ENCODE measurements at places on chromosomes 4 and X. TPM values are rescaled to one million over a fixed set of nuclear protein-coding genes. Genes with fewer than 3 reads are reported as not detected.

- H3K4me1 ChIP-seq = no peaks in the 10 kb centered on the region
- no peak for DNase-seq
- H3K36me3 ChIP-seq = no peaks in the 10 kb centered on the region
- H3K4me3 ChIP-seq = no peak overlapping the region
These were observed 8.2 kb upstream of the TLR10 start for GRCh38 chr4:38791010-38791409.

DNA sequence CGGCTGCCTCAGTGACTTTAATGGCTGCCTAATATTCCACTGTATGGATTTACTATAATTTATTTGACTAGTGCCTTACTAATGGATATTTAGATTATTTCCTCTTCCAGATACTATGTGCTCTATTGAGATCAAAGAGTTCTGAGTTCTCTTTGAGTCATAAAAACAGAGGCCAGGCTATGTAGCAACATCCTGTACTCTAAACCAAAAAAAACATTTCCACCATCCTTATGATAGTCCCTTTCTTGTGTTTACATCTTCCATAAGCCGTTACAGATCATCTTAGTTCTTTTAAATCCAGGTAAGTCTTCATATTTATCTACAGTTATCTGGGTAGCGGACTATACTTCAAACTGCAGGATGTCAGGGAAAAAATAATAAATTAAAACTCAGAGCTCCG is 56.6 kb upstream of the TMEM184C start:
- no peaks in the 10 kb centered on the region for H3K36me3 ChIP-seq
- H3K4me1 ChIP-seq = no peaks in the 10 kb centered on the region
- DNase-seq = no peak
- H3K27me3 ChIP-seq = no peaks in the 10 kb centered on the region

DNA sequence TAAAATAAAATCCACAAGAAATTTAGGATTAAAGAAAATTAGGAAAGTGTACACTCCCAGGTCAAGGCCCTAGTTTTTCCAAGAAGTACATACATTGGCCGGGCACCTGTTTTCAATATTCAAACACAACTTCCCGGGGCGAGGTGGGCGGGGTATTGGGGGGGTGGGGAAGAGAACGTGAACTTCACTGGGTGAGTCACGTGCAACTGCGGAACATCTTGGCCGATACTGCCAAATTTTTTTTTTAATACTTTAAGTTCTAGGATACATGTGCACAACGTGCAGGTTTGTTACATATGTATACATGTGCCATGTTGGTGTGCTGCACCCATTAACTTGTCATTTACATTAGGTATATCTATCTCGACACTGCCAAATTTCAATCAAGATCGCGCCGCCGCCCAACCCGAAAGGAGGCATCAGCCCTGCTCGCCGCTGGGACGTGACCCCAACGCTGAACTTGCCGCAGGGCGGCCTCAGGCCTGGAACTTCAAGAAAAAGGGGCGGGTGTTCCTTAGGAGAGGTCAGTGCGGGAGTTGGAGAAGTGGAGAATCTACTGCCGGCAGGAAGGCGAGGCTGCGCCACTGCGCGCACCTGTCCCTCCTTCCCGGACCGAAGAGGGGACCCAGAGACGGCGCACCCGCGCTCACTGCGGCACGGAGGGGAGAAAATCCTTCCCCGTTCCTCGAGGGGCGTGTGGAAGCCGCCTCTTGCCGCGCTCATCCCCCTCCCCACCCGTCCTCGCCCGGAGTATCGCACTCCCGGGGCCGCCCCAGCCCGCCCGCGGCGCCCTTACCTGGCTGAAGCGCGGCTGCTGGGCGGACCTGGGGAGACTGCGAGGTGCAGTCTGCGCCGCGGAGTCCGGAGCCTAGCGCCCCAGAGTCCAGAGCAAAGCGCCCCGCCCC is at the start of gene TEC:
TSS of gene TEC (minus strand) at position 883 of the 905 bp plus-strand sequence. CDS start 41,224 bp downstream, outside the sequence.
- H3K4me3 ChIP-seq = peak within 1 kb of the TSS; percentile 64
- peak within 1 kb of the TSS; percentile 89 for H3K27ac ChIP-seq
- no peaks in the 10 kb centered on the region for H3K36me3 ChIP-seq
- H3K27me3 ChIP-seq = no peaks in the 10 kb centered on the region
- H3K4me1 ChIP-seq = peaks cover 15% of the 10 kb centered on the region

- no peaks in the 10 kb centered on the region for H3K4me1 ChIP-seq
- H3K4me3 ChIP-seq = no peak overlapping the region
- H3K36me3 ChIP-seq = no peaks in the 10 kb centered on the region
- DNase-seq = no peak
- H3K27me3 ChIP-seq = no peaks in the 10 kb centered on the region
- H3K27ac ChIP-seq = no peak overlapping the region
These were observed 92.9 kb downstream of the ATP10D start for GRCh38 chr4:47577779-47578553.

Gene TMPRSS11F
- total RNA-seq = 0.27 TPM

Gene CABS1
- not detected for total RNA-seq

Gene KIF4A
- total RNA-seq = 30.6 TPM

- H3K27me3 ChIP-seq = no peaks in the 10 kb centered on the region
- H3K36me3 ChIP-seq = no peaks in the 10 kb centered on the region
- DNase-seq = peak; percentile 38
- H3K27ac ChIP-seq = no peak overlapping the region
- H3K4me1 ChIP-seq = no peaks in the 10 kb centered on the region
These were observed 131.4 kb downstream of the SORBS2 start for GRCh38 chr4:185680617-185681016.

- no peak overlapping the region for H3K27ac ChIP-seq
- no peaks in the 10 kb centered on the region for H3K36me3 ChIP-seq
- no peak overlapping the region for H3K4me3 ChIP-seq
- DNase-seq = no peak
These were observed 58.7 kb downstream of the FNIP2 start for GRCh38 chr4:158827543-158827981.

Gene MAGEA6
- 0.35 TPM for total RNA-seq

DNA sequence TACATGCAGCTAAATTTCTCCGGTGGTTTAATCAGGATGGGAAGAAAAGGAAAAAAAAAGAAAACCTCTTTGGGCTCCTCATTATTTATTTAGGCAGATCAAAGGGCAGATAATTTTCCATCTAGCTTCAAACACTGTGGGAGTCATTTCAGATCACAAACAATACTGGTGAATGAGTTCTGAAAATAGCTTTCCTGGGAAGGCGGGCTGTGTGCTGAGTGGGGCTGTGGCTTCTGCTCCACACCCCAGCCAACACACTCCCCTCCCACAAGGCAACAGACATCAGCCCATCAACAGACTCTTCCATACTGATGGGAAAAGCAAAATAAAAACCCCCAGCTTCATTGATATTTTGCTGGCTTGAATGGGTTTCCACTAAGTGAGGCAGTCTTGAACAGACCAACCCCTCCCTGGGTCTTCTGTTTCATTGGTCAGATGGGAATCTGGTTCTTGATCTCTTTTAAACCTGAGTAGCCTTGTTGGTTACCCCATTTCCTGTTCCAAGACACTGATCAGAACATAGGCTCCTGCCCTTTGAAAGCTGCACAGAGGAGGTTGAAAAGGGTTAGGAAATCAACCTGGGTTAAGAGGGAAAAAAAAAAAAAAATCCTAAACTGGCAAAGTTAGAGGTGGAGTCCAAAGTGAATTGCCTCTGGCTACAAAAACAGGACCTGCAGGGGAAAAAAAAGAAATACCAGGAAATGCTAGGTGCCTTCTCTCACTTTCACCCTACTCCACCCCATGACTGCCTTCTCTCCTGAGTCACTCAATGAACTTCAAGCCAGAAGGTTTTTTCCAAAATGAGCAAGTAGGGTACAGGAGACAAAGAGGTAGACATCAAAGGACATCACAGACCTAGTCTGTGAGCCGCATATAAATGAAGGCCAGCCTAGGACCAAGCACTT is 20.0 kb downstream of the AMOT start:
- H3K36me3 ChIP-seq = no peaks in the 10 kb centered on the region
- DNase-seq = no peak
- H3K4me1 ChIP-seq = no peaks in the 10 kb centered on the region
- no peak overlapping the region for H3K4me3 ChIP-seq
- no peak overlapping the region for H3K27ac ChIP-seq
- H3K27me3 ChIP-seq = no peaks in the 10 kb centered on the region

GRCh38 chr4:156085100-156085499 is 131.4 kb upstream of the CTSO start:
- H3K27ac ChIP-seq = no peak overlapping the region
- DNase-seq = no peak
- H3K4me1 ChIP-seq = no peaks in the 10 kb centered on the region
- no peaks in the 10 kb centered on the region for H3K27me3 ChIP-seq

Gene IL1RAPL1
- 0.23 TPM for total RNA-seq

DNA sequence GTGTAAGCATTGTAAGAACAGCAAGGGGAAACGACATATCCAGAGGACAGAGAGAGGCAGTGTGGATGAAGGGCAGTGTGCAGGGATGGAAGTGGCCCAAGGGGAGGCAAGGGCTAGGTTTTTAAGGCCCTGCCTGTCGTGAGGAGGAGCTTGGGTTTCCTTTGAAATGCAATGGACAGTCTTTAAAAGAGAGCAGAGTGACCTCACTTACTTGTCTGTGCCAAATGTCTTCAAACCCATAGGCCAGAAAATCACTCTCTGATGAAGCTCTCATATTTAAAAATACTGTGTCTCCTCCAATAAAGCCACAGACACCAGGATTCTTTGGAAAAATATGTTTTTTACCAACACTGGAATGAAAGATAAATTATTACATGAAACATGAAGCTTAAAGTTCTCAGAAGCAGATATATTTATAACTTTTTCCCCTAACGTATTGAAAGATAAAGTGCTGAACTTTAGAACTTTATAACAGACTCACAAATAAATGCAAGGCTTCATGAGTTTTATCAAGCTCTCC is 19.2 kb upstream of the ATXN3L start:
- no peak overlapping the region for H3K27ac ChIP-seq
- H3K4me1 ChIP-seq = peaks cover 4% of the 10 kb centered on the region
- no peak overlapping the region for H3K4me3 ChIP-seq
- H3K36me3 ChIP-seq = no peaks in the 10 kb centered on the region

Gene PCSK1N
- total RNA-seq = 15.6 TPM

Gene CCDC120
- 6.8 TPM for total RNA-seq

GRCh38 chr4:149701435-149702156 is 114.0 kb downstream of the IQCM start:
- H3K36me3 ChIP-seq = no peaks in the 10 kb centered on the region
- no peaks in the 10 kb centered on the region for H3K27me3 ChIP-seq
- peaks cover 7% of the 10 kb centered on the region for H3K4me1 ChIP-seq
- H3K27ac ChIP-seq = no peak overlapping the region

GRCh38 chr4:58453956-58454355 is 1343.8 kb upstream of the IGFBP7 start:
- no peak overlapping the region for H3K4me3 ChIP-seq
- no peak for DNase-seq
- no peak overlapping the region for H3K27ac ChIP-seq
- no peaks in the 10 kb centered on the region for H3K4me1 ChIP-seq

DNA sequence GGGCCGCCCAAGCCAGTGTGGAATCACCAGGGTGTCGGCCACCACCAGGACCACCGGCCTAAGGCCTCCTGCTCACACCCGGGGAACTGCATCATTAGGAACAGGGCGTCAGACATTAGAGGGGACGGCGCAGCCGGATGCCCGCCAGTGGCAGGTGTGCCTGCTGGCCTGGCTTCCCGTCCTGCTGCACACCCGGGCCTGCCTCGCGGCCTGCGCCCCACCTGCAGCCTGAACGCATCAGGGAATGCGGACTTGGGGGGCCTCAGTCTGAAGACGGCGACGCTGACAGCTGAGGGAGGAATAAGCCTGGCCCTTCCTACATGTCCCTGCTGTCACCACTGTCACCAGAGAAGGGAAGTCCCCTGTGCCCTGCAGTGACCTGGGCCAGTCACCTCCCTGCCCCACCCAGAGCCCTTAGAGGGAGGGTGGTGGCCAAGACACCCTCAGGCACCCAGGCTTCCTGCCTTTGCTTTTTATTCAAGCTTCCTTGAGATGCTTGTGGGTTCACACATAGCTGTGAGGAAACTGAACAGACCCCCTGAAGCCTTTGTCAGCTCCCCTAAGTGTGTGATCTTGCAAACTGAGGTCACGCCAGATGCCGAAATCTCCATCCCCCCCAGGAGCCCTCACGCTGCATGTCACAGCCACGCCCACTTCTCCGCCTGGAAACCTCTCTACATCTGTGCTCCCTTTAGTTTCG is 3.2 kb downstream of the DGKQ start:
- no peak overlapping the region for H3K4me3 ChIP-seq
- peaks cover 20% of the 10 kb centered on the region for H3K27me3 ChIP-seq
- DNase-seq = no peak
- no peak overlapping the region for H3K27ac ChIP-seq
- no peaks in the 10 kb centered on the region for H3K4me1 ChIP-seq

- no peaks in the 10 kb centered on the region for H3K27me3 ChIP-seq
- no peak for DNase-seq
- peaks cover 12% of the 10 kb centered on the region for H3K4me1 ChIP-seq
- H3K27ac ChIP-seq = no peak overlapping the region
- H3K4me3 ChIP-seq = no peak overlapping the region
These were observed 344.5 kb upstream of the NOCT start for GRCh38 chr4:138671106-138671505.

- H3K27ac ChIP-seq = no peak overlapping the region
- no peak for DNase-seq
- H3K4me3 ChIP-seq = no peak overlapping the region
- H3K36me3 ChIP-seq = no peaks in the 10 kb centered on the region
- H3K27me3 ChIP-seq = no peaks in the 10 kb centered on the region
- H3K4me1 ChIP-seq = no peaks in the 10 kb centered on the region
These were observed 163.9 kb upstream of the ADGRL3 start for GRCh38 chr4:61036071-61036684.

Gene SLC7A11
- total RNA-seq = 32.2 TPM

Gene TMEM47
- total RNA-seq = 56.7 TPM

DNA sequence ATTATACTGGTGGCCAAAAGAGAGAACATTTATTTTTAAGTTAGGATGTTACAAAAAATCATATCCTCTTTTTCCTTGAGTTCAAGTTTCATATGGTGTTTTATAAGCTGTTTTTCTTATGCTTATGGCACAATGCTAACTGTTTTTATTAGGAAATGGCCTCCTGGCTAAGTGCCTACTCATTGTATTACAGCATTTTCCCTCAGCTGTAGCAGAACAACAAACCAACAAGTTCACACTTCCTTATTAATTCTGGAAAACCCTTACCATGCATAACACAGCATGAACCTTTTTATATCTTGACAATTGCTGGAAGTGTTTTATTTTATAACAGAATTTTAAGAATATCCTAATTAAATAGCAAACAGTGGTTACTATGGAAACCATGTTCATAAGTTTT is 165.8 kb downstream of the GASK1B start:
- H3K36me3 ChIP-seq = no peaks in the 10 kb centered on the region
- H3K27me3 ChIP-seq = no peaks in the 10 kb centered on the region
- no peak overlapping the region for H3K27ac ChIP-seq
- no peak overlapping the region for H3K4me3 ChIP-seq
